ENCODE measurements at places on chromosomes 4 and X.

DNA sequence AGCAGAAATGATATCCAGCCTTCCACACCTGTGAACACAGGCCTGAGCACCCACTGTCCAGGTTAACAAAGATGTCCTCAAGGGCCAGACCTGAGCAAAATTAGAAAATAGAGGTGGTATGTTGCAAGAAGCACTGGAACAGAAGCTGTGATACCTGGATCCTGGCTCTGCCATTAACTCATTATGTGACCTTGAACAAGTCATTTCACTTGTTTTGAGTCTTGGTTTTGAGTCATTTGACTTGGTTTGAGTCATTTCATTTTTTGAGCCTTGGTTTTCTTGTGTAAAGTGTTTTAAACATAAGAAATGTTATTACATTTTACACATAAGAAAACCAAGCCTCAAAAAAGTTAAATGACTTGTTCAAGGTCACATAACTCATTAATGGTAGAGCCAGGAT lies 2.9 kb upstream of the NWD2 start:
- DNase-seq: no peak

DNA sequence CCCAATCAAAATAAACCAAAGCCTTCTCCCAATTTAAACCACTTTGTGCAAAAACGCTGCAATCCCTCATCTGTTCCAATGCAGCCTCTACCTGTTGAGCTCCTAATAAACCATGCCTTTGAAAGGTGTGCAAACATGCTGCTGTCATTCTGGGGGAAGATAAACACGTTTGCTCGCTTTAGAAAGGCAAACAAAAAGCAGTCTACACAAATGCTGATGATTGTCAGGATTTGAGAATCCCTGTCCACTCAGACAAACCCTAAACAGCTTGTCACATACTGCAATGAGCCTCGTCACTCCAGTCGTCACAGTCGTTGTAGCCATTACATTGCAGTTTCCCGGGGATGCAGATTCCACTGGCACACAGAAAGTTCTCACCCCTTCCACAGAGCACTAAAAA lies 145.2 kb downstream of the CORIN start:
- no peak for DNase-seq

GRCh38 chr4:130074096-130074495 lies 978.1 kb downstream of the C4orf33 start:
- DNase-seq: no peak

DNA sequence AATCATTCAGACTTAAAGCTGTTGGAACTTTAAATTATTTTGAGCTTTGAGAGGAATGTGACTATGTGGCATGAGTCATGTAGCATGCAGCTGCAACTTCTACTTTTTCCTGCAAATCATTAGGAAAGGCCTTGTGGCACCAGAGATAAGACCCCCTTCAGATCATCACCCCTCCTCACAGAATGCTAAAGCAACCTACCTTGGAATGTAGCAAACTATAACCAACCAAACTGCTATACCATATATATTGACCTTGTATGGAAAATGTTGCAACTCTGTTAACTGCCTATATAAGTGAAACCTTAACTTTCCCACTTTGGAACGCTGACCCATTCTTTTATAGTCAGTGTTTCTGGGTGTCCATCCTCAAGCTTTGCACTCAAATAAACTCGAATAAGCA lies 32.0 kb downstream of the ATXN3L start:
- DNase-seq: no peak

DNA sequence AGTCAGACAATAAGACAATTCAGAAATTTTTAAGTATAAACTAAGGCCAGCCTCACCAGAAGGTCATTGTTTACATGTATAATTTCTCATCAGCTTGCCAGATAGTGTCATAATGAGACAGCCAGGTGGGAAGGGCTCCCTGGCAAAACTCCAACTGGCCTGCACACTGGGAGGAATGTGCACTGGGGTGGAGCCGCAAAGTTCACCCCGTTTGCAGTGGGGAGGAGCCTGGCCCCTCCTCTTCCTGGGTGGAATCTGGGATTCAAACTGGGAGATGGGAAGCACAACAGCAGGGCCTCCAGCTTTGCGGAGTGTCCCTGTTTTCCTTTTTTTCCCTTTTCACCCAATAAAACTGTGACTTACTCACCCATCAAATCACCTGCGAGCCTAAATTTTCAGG lies 329.9 kb downstream of the SMARCA1 start:
- DNase-seq: no peak

- no peak for DNase-seq
Observed at GRCh38 chrX:37302569-37302968, 46.6 kb upstream of the PRRG1 start.

DNA sequence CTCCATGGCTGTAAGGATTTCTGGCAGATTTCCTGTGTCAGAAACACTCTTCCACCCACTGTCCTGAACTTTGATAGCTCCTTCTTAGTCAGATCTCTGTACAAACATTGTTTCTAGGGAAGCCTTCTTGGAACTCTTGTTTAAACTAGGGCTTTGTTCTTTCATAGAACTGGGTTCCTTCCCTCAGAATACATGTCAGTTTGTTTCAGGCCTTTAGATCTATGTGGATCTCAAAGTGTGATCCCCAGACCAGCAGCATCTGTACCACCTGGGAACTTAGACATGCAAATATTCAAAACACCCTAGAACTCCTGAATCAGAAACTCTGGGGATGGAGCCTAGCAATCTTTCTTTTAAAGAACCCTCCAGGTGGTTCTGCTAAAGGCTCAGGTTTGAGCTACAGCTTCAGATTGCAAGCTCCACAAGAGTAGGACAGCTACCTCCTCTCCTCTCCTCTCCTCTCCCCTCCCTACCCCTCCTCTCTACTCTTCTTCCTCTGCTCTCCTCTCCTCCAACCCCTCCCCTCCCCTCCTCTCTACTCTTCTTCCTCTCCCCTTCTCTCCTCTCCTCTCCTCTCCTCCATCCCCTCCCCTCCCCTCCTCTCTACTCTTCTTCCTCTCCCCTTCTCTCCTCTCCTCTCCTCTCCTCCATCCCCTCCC lies 12.7 kb downstream of the RASSF6 start:
- DNase-seq: no peak

- no peak for DNase-seq
Observed at GRCh38 chr4:128307123-128307571, 19.5 kb upstream of the PGRMC2 start.

- DNase-seq: no peak
Observed at GRCh38 chr4:140497405-140497746, 717 bp downstream of the MGAT4D start.

- no peak for DNase-seq
Observed at GRCh38 chr4:81919810-81920209, 448.1 kb upstream of the RASGEF1B start.
